ENCODE measurements at places on chromosomes 4 and X.

DNA sequence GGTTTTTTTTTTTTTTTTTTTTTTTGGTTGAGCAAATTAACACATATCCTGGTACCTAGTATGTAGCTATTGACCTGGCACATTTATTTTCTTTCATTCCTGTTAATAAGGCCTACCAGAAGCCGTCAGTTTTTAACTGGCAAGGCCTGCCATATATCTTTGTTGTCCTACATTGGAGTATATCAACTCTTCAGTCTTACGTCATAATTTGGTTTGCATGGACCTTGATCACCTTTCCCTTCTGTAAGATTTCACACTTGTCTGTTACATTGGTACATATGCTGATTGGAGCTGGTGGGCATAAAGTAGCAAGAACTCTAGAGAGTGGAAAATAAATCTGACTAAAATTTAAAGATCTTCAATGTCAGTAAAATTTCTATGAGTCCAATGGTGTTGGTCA, 1658.0 kb downstream of the C4orf33 start:
- DNase-seq = no peak

- peak; percentile 85 for DNase-seq
Observed at GRCh38 chrX:10240918-10241317, 84.1 kb downstream of the CLCN4 start.

DNA sequence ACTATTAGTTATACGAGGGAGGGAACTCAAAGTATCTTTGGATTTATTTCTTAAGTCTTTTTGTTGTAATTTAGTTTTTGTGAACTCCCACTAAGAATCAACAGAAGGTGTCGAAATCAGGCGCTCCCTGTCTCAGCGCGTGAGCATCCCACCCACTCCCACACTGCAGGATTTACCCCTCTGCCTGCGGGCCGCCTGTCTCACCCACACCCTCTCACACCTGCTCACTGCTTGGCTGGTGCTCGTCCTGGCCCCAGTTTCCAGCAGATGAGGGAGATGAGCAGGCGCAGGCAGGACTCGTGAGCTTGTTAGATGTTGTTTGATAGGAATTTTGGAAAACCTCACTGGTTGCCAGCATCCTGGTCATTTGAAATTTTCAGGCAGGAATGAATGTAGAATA, 20.8 kb upstream of the HGFAC start:
- no peak for DNase-seq

- no peak for DNase-seq
Observed at GRCh38 chr4:113943863-113944262, 35.6 kb downstream of the ARSJ start.

GRCh38 chrX:69808375-69808774, 192.5 kb downstream of the EDA start:
- no peak for DNase-seq

- DNase-seq = no peak
Observed at GRCh38 chrX:109578916-109579315, 42.3 kb downstream of the NXT2 start.

DNA sequence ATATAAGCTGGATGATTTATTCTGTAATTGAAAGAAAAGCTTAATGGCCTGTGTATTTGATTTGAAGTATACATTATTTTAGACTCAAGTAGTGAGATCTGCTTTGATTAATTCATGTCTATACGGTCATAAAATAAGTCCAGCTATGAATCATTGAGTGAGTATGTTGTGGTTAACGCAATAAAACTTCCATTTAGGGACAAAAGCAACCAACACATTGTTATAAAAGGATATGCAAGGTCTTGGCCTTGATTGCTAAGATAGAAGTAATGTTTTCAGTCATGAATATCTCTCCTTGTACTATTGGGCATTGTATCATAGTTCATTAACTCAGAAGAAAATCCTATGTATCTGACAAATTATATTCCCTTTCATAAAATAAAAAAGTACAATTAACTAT, 162.1 kb downstream of the EPHA5 start:
- DNase-seq = peak; percentile 78

GRCh38 chr4:117249333-117249732, 164.0 kb upstream of the TRAM1L1 start:
- DNase-seq = no peak

- peak; percentile 57 for DNase-seq
Observed at GRCh38 chr4:39023059-39023458, 9.2 kb downstream of the TMEM156 start.

DNA sequence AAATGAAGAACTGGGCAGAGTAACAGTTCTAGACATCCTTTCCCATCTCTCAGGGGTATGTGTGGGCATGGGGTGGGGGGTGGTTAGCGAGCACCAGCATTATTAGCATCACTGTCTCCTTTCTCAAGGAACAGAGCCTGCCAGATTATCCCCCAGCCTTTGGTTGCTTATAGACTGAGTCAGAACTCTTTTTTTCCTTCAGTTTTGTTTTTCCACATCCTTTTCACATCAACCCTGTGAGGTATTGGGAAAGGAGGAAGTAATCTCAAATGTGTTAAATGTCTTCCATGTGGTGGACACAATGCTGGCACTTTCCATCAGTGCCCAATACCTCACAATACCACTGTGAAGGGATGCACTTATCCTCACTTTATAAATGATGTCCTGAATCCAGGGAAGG, 3.1 kb upstream of the FGF16 start:
- DNase-seq = no peak

DNA sequence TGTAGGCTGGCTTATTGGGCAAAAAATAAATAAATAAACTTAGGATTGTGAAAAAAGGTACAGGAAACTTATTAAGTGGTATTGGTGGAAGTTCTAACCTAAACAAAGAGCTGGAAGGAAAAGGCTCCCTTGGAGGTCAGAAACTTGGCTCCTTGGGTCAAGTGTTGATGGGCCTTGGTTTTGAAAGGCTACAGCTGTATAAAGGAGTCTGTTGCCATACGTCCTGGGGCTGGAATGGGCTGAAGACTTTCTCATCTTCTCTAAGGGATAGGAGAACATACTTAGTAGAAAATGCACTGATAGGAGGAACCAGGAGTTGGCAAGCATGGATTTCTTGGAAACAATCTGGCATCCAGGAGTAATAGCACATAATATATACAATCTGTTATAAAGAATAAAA, 56.6 kb downstream of the PDLIM5 start:
- DNase-seq = no peak

DNA sequence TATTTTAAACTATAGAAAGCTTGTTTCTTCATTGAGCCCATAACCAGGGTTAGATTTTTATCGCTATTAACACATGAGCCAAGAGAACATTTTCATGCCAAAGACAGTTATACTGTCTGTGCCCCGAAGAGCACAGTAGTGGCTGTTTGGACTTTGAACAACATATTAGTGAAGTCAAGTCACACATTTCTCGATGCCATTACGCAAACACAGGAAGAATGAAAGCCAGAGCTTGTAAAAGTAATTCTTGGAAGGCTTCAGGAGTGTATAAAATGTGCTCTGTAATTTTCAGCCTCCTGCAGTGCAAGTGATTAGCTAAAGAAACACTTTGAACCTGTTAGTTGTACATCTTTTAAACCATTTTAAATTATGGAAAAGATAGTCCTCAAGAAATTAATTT, 590.7 kb upstream of the PITX2 start:
- no peak for DNase-seq

DNA sequence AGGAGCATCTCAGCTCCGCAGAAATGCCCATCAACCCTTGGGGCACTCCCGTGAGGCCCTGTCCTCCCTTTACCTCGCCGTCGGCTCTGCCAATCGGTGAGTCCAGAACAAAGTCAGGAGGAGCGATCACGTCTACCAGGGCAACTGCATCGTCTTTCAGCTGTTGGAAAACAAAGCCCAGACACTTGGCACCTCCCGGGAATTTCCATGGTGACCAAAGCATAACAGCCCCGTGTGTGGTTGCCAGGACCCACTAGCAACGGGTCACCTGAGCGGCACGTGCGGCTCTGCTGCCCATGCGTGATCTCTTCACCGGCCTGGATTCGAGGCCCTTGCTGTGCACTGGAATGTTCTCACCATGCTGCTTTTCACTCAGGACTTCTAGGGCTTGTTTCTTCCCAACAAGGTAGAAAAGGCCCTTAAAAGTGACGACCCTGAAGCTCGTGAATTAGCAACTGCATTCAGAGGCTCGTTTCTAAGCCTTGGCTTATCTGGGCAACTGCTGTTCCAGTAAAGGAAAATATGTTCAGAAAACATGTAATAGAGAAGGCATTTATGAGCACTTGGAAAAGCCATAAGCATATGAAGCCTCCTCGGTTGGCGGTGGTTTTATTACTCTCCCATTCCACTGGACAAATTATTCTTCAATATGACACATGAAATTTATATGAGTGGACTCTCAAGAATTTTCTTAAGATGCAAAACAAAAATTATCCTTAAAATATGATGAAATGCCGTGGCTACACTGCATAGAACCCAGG, 69.5 kb downstream of the ACOX3 start:
- DNase-seq = no peak

DNA sequence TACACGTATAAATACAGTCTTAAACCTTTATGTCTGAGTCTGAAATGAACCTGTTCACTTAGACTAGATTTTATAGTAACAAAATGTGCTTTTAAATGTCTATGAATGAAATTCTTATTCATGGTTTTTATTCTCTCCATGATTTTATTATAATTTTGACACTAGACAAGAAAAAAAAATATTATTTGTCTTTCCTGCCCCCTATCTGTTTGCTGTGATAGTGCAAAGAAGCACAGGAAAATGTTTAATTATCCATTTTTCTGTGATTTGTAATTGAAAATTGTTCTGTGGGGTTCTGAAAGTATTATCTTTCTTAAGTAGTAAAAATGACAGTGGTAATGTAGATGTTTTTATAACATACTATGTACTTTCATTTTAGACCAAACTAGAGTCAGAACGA, 52.0 kb downstream of the INTS6L start:
- DNase-seq = no peak

- no peak for DNase-seq
Observed at GRCh38 chr4:129788486-129788885, 692.5 kb downstream of the C4orf33 start.

GRCh38 chr4:853416-853781, 27.5 kb upstream of the CPLX1 start:
- DNase-seq = no peak

DNA sequence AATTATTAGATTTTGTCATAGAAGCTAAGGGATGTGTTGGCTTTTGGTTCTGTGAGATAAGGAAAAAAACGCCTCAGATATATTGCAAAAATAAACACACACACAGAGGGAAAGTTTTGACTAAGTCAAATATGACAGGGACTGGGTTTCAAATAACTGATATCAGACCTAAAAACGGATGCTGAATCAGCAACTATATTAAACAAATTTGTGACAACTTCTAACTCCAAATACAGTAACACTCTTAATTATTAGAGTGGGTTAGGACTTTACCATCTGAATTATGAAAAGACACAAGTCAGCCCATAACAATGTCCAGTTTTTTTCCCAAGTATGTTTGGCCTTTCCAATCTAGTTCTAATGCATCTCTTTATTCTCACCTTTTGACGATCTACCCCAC, 2693.1 kb downstream of the ARAP2 start:
- no peak for DNase-seq
